ENCODE measurements at places on chromosomes 13 and 19.

GRCh38 chr19:43589678-43590077 is 6.3 kb downstream of the IRGQ start:
- no peak for DNase-seq

DNA sequence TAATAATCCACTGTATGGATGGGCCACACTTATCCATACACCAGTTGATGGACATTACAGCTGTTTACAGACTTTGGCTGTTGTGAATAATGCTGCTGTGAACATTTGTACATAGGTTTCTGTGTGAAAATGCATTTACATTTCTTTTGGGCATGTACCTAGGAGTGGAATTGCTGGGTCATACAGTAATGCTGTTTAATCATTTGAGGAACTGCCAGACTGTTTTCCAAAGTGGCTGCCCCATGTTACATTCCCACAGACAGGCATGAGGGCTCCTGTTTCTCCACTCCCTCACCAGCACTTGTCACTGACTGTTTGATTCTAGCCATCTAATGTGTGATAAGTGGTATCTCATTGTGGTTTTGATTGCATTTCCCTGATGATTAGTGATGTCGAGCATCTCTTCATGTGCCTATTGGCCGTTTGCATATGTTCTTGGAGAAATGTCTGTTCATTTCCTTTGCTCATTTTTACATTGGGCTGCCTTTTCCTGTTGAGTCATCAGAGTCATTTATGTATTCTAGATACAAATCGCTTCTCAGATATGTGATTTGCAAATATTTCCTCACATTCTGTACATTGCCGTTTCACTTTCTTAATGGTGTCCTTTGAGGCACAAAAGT is 12.8 kb downstream of the TMEM255B start:
- DNase-seq = no peak

GRCh38 chr13:27822258-27822872 is 30.1 kb downstream of the GSX1 start:
- DNase-seq = no peak

DNA sequence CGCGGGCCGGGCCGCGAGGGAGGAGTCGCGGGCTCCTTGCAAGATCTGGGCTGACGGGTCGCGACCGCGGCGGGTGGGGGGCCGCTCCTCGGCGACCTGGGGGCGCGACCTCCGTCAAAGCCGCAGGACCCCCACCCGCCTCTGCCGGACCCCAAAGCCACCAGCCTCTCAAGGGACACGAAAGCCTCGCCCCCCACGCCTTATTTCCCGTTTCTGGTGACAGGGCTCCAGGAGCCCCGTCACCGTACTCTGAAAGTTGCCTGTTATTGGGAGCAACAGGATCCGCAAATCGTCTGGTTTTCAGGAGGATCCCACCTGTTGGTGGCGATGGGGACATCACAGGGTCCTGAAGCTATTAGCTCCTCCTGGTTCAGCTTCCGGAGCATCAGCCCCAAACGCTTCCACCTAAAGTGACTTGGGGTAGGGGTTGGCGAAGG is 530 bp downstream of the MAU2 start:
- DNase-seq = peak; percentile 6

DNA sequence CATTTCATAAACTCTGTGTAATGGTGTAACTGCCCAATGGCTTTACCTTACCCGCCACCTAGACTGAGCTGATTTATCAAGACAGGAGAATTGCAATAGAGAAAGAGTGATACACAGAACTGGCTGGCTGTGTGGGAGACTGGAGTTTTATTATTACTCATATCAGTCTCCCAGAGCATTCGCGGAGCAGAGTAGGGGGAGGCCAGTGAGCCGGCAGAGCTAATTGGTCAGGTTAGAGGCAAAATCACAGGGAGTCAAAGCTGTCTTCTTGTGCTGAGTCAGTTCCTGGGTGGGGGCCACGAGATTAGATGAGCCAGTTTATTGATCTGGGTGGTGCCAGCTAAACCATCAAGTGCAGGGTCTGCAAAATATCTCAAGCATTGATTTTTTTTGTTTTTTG is 23.4 kb upstream of the SLITRK1 start:
- DNase-seq = no peak

GRCh38 chr19:38850976-38851621 is 1.3 kb upstream of the HNRNPL start:
- DNase-seq = peak; percentile 20

DNA sequence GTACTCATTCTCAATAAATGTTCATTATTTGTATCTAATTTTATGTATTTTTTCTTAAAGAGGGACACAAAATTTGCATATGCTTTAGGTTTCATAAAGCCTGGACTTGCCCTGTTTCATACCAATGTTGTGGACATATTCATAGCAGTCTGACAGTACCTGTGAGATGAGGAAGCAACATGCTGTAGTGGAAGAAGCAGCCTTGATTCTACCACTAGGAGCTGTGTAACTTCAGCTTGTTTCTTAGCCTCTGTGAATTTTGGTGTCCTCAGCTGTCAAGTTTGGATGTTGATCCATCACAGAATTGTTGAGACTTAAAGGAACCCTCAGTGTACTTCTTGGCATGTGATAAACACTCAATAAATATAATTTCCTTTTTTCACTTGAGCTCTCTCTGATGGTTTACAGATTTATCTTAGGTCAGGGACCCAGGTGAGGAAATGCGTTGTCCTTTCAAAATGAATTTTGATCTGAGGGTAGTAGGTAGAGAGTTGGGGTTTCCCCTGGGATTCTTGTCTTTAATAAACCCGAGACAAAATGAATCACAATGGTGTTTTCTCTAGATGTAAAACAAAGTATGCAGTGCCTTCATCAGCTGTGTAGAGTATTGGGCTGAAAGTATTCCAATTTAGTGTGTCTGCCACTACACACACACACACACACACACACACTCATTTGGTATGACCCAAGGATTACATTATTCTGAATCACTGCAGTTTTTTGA is 152.1 kb downstream of the KCNRG start:
- no peak for DNase-seq

- DNase-seq = no peak
Measured at GRCh38 chr13:41895478-41895877, 65.4 kb downstream of the VWA8 start.

GRCh38 chr13:23990455-23990854 is 93.2 kb upstream of the C1QTNF9B start:
- DNase-seq = no peak

DNA sequence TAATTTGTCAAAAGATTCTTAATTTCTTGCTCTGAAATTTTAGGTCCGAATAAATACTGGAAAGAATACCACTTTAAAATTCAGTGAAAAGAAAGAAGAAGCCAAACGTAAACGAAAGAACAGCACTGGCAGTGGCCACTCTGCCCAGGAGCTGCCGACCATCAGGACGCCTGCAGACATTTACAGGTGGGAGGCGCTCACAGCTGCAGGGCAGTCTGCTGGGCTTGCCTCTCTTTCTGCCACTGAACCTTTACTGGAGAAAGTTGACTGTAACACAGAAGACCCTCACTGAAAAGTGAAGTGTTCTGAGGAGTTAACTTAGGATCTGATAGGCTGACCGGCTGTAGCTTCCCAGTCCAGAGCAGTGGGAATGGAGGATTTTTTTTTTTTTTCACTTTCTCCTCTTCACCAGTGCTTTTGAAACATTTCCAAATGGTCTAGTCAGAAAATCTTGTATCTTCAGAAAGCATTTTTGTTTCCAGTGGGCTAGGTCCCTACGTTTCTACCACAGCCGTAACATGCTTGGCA is 69.1 kb downstream of the URI1 start:
- no peak for DNase-seq

DNA sequence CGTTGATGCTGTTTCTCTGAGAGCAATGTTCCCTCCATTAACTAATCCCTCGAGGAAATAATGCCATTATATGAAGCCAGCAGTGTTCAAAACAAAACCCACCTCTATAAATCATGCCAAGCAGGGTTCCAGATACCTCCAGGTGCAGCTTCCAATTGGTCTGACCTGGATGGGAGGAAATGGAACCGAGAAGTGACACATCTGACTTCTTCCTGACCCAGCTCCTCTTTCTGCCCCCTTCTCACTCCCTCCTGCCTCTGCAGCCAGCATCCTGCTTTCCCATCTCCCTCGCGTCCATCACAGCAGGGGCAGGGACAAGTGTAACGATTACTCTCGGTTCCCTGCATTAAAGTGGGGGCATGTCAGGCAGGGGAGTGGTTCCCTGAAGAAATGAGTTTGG is 37.5 kb downstream of the HSPH1 start:
- DNase-seq = no peak

- DNase-seq = no peak
Measured at GRCh38 chr13:106633321-106633720, 65.4 kb upstream of the ARGLU1 start.

GRCh38 chr13:31970231-31970930 is 61.2 kb upstream of the FRY start:
- no peak for DNase-seq

DNA sequence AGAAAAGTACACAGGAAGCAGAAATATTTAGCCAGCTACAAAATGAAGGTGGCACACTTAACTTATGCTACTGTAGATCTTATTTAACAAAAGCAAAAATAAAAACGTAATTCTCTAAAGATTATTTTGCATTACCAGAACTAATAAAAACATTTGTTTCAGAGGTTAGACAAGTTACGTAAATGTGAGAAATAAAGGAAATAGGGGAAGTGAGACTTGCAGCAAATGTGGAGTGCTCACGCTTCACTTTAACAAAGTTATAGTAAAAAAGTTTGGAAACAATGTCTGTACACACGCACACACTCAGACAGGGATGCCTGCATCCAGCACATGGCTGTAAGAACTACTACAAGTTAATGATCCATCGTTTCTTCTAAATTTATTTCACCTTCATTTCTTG is 83.7 kb downstream of the NALCN start:
- no peak for DNase-seq

GRCh38 chr19:3963458-3964255 is 7.2 kb downstream of the DAPK3 start:
- no peak for DNase-seq

- DNase-seq = no peak
Measured at GRCh38 chr13:81138353-81138980, 797.5 kb upstream of the SPRY2 start.

DNA sequence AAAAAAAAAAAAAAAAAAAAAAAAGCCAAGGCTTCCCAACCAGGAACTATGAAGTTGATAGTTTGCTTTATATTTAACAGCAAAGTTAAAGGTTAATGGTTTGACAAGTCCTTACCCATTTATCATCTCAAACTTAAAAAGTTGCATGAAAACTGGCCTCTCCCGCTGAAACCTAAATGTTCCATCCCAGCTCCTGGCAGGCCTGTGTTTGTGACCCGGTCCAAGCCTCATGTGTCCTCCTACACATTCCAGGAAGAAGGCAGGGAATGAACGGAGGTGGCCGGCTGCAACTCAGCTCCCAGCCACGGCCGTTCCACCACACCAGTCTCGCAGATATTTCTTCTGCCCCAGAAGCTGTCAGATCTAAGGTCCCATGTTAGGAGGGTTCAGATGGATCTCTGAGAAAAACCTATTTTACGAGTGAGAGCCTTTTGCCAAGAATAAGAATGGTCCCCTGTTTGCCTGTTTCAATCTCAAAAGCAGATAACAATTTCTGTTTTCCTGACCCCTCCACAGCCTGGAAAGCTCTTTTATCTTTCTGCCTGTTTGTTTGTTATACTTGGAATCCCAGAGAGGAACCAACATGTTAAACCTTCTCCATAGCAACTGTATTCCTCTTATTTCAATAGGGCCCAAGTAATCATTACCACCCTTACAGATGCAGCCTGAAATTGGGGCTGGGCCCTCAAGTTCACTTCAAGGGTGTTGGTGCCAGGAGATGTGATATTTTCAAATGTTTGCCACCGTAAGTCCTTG is 56.5 kb downstream of the KCTD12 start:
- no peak for DNase-seq

- peak; percentile 31 for DNase-seq
Measured at GRCh38 chr19:55406826-55407549, 600 bp downstream of the UBE2S start.

DNA sequence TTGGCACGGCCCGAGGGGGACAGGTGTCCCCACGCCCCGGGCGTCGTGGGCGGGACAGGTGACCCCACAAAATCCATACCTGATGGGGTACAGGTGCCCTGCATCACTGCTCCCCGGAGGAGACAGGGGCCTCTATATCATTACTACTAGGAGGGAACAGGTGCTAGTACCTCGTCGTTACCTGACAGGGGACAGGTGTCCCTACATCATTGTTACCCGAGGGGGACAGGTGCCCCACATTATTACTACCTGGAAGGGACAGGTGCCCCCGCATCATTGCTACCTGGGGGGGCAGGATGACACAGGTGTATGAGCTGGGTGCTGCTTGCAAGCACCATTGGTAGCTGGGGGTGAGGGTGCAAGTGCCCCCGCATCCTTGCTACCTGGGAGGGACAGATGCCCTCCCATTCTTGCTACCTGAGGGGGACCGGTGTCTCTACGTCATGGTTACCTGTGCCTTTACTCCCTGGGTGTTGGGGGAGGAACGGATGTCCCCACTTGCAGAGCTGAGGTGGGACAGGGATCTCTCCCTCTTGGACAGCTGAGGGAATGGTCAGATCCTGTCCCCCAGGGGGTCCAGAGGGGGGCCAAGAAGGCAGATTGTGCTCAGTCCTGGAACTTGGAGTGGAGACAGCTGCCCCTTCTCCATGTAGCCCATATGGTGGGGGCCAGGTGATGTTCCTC is 620 bp downstream of the CRTC1 start:
- no peak for DNase-seq

DNA sequence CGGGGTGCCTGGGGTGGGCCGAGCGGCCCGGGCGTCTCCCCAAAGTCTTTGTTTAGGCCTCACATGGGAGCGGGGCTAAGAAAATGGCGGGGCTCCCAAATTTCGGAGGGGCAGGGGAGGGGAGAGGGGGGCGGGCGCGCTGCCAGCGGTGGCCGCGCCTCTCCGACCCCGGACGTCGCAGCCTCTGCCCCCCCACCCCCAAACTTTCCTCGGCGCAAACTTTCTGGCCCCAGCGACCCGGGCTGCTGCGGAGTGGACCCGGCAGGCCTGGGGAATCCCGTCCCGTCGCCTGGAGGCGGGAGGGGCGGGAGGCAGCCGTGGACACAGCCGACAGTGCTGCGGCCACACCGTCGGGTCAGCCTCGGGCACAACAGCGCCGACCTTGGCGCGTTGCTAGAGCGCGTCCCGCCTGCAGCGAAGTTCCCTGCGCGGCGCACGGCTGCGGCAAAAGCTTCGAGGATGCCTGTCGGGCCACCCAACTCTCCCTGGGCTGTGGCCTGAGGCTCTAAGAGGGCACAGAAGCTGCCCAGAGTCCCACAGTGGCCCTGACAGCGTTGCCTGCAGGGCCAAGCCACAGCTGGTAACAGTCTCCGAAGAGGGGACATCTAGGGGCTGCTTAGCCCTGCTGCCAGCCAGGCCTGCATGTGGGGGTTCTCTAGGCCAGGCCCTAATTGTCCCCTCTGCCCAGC is 1.3 kb downstream of the NFIX start:
- no peak for DNase-seq

GRCh38 chr19:31223740-31224534 is 125.3 kb downstream of the TSHZ3 start:
- no peak for DNase-seq

DNA sequence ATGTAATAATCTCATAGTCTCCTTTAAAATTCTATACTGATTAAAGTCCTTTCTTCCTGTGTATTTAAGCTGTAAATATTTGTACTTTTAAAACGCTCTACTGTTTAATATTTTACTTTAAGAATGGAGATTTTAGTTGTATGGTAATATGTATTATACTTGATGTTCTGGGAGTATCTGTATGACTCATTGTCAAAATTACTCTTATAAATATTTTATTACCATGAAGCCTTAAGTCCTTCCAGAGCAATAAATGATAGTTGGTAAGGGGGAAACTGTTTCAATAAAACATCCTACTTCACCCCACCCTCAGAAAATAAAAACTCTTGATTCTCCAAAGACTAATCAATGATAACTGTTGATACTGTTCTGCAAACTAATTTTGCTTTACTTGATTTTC is 6.4 kb downstream of the PCDH9 start:
- DNase-seq = no peak
